ENCODE measurements at places on chromosomes 7 and 10.

- no peak for DNase-seq
Measured at GRCh38 chr7:78620920-78621319, 822.3 kb downstream of the PHTF2 start.

DNA sequence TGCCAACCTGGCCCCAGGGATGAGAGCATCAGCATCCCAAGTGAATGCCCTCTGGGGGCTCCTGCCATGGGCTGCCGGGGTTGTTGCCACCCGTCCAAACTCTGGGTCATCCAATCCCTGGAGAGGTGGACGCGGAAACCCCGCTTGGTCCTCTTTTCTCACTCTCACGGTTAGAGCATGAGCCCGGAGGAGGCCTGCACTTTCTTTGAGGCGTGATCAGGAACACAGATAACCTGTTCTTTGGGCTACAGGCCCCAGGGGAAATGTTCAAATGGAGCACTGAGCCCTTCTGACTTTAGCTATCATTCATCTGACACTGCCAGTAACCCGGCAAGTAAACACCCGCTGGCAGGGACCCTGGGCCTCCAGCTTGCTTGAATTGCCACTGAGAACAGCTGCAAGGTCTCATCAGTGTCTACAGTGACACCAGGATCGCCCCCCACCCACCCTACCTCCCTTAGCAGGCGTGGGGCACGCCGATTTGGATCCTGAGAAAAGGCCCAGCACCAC lies 29.4 kb upstream of the SLF2 start:
- DNase-seq, result no peak

DNA sequence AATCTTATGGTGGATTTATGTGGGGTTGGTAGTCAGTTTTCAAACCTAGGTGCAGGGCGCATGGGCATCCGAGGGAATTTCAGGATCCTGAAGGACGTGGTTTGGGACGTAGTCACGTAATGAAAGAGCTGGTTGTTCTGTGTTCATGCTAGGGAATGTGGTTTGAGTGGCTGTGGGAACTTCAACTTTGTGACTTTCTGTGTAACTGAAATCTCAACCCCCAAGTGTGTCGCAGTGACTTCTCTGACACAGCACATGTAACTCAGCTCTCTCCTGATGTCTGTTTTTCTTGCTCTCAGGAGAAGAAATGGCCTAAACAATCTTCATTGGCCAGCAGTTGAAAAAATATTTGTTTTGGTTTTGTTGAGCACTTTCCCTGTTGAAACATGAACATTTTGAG lies 199.0 kb downstream of the PTEN start:
- DNase-seq, result no peak

DNA sequence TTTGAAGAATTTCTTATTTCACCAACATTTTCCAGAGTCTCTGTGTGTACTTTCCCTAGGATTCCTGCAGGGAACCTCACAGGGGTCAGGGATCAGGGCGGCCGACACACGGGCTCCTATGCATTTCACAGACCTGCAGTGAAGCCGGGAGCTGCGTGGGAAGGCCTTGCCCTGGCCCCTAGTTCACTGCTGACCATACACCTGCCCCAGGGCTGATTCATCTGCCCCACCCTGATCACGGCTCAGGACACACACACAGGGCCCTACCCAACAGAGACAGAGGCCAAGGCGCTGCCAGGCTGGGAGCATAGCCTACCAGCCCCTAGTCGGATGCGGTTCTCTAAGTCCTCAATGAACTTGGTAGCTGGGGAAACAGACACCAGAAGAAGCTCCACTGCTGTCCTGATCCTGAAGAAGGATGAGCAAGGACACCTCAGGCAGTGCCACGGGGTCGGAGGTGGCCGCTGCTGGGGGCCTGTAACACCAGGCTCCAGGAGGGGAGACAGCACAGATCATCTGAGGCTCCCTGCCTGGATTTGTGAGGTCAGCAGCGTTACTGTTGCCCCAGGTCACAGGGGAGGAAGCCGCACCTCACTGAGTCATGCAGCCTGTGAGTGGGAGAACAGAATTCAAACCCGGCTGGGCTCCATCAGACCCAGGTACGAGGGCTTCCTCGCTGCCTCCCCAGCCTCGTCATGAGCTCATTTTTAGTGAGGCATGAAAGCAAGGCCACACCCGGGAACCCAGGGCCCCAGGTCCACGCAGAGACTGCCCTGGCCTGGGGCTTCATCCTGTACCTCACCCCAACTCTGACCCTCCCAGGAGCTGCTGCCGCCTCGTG lies 278.8 kb upstream of the PPP2R2D start:
- no peak for DNase-seq

DNA sequence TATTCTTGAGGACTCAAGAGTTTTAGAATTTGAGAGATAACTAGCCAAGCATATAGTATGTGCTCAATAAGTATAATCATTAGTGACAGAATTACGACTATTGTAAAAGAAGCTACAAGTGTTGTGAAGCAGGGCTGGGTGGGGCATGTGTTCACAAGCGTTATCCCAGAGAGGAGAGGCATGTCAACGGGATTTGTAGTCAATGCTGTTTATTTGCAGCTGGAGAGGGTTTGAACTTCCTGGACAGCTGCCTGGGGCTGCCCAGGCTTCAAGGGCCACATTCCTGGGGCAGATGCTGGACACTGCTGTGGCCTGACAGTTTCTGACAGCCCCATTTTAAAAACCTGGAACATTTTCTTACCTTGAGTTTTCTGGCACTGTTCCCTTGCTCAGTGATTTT lies 36.9 kb upstream of the CDHR3 start:
- no peak for DNase-seq

GRCh38 chr10:80455461-80456349 lies 1.6 kb downstream of the TSPAN14 start:
- DNase-seq, result no peak

DNA sequence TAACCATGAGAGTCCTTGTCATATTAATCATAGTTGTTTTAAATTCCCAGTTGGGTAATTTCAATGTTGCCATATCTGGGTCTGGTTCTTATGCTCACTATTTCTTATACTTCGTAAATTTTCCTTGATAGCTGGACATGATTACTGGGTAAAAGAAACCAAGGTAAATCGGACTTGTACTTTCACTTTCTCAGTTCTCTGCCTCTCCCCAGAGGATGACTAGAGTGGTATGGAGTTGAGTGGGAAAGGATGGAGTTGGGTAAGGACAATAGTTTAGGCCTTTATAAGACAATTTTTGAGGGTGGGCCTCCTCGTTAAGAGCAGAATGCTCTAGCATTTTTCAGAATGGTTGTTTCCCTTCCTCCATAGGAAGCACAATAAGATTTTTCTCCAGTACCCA lies 106.1 kb downstream of the CRPPA start:
- DNase-seq, result no peak
